ENCODE measurements at places on chromosomes 7 and 10.
A peak's percentile ranks its signal among the peaks of the same experiment; 100 is the strongest.

- no peak for DNase-seq
These were observed 47.2 kb upstream of the NRP1 start for GRCh38 chr10:33381451-33382215.

DNA sequence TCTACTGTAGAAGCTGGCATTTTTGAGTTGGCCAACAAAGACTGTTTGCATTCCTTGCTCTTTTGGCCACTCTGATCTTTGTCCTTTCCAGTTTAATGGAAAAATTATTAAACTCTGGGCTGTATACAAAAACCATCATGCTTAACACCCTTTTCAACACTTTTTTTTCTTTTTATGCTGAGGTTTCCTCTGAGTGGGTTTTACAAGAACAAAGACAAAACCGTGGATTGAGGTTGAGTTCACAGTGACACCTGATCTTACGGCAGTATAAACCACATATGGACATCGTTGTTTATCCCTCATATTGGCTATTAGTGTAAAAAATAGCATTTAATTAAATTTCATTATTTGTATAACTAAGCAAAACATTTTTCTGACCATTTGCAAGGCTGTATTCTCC is 21.8 kb downstream of the MGAM start:
- no peak for DNase-seq

- DNase-seq = peak; percentile 48
These were observed 24.5 kb upstream of the EEPD1 start for GRCh38 chr7:36128448-36129047.

GRCh38 chr7:2022021-2022409 is 210.7 kb downstream of the MAD1L1 start:
- no peak for DNase-seq

DNA sequence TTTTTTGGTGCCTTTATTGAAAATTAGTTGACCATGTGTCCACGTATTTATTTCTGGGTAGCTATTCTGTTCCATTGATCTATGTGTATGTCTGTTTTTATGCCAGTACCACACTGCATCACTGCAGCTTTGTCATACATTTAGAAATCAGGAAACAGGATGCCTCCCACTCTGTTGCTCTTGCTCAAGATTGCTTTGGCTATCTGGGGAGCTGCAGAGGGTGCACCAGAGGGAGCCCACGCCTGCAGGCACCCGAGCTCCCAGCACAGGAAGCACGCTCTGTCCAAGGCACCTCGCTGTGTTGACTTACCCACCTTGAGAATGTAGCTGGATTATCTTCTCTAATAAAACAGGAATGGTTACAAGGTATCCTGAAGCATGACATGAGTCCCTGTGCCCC is 301.7 kb downstream of the TCERG1L start:
- DNase-seq = no peak

DNA sequence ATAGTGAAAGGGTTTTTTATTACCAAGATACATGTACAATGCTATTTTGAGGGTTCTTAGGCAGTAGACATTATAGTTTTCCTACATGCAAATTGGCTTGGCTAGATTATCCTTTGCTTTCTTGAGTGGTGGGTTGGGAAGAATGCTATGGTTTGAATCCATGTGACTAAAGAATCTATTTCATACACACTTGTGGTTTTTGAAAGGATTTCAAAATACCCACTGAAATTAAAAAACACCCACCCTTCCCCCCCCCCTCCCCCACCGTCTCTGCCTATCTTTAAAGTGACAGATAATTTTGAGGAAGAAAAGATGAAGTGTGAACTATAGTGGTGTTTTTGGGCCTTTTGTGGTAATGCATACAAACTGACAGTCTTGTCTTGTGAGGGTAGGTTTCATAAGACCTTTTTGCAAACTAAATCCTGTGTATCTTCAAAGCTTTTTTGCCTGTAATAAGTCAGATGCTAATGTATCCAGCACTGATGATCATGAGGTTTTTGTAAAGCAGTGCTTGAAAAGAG is 90.9 kb downstream of the TPST1 start:
- no peak for DNase-seq

DNA sequence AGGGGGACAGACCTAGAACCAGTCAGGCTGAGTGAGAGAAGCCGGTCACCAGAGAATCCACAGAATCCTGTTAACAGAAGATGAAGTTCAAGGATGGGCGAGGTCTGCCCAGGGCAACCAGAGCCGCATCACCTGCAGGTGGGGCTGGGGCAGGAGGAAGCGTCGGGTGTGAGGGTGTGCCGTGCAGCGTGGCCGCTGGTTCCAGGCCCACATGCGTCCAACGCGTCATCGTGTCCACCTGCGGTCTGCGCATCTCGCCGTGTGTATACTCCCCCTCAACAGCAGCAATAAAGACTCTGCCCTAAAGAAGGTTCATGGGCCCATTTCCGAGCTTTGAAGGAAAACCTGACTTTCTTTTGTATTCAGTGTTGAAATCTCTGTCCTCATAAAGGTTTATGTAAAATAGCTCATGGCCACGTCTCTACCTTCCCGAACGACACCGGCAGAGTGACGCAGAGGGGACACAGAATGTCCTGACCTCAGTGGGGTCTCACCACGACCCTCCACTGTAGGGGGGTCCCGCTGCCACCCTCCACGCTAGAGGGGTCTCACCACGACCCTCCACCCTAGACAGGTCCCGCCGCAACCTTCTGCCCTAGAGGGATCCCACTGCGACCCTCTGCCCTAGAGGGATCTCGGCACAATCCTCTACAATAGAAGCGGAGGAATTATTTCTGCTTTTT is 446.9 kb downstream of the PTPRN2 start:
- no peak for DNase-seq

- peak; percentile 33 for DNase-seq
These were observed 60.7 kb downstream of the CD36 start for GRCh38 chr7:80699045-80699638.

DNA sequence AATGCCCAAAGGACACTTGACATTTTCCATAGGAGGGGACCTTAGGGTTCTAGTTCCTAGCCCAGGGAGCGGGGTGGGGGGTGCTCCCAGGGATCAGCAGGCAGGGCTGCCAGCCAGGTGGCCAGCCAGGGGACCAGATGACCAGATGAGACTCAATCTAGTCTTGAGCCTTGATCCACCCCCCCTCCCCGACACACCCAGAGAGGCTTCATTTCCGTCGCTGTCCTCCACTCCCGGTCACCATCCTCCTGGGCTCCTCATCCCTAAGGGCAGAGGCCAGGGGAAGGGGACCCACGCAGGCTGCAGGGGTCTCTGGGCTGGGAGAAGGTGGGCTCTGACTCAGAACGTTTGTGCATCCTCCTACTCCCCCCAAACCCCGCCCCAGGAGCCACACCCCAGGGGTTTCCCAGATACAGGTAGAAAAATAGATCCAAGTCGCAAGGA is 1.0 kb downstream of the STX1A start:
- no peak for DNase-seq

DNA sequence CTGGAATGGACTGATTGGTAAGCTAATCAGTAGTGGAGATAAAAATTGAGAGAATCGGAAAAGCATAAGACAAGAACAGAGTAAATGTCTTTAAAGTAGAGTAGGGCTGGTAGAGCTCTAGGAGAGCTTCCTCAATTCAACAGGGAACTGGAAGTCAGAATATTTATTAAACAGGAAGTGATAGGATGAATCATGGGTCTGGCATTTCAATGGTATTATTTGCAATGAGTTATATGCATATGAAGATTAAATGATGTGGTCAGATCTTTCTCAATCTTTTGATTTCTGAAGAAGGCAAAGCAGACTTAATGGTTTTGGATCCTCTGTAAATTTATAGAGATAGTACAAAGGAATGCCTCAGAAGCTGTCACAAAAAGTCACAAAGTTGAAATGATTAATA is 349.0 kb downstream of the HPSE2 start:
- DNase-seq = no peak

- no peak for DNase-seq
These were observed 28.9 kb downstream of the MAD1L1 start for GRCh38 chr7:2203766-2204300.

- no peak for DNase-seq
These were observed 13.7 kb upstream of the C10orf71 start for GRCh38 chr10:49285232-49285631.
